Osteocyte (in vitro differentiated cells): ENCODE measurements at places on chromosomes 16 and 17.

GRCh38 chr16:89319886-89320781, 102.6 kb downstream of the ZNF778 start:
- no peak for DNase-seq

DNA sequence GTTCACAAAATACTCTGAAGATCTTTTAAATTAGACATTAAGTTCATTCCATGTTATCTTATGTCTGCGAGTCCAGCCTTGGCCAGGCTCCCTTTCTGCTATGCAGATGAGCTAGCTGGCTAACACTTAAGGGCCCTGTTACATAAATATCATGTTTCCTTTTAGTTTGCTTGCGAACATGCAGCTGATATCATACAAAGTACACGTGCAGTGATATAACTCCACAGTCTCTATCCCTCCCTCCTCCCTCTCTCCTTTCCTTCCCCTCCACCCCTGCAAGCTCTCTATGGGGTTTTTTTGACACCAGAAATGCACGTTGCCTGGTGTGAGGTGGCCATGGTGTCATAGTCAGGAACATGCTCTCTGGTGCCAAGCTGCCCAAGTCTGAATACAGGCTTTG, 46.1 kb downstream of the ARHGAP17 start:
- no peak for DNase-seq

DNA sequence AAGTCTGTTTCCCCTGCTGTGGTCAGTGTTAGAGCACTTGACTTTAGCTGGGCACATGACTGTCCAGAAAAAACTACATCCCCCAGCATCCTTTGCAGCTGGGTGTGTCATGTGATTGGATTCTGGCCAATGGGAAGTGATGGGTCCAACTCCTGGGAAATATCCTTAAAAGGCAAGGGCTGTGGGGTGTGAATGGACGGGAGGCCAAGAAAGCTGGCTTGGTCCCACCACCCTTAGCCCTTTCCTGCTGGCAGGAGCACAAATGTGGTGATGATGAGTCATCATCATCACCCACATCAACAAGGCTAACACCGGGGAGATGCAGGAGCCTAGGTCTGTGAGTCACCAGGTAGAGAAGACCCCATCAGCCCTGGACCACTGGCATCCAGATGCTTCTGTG, 341.7 kb downstream of the C16orf95 start:
- DNase-seq = no peak

GRCh38 chr17:82893779-82894178, 54.0 kb upstream of the ZNF750 start:
- no peak for DNase-seq

DNA sequence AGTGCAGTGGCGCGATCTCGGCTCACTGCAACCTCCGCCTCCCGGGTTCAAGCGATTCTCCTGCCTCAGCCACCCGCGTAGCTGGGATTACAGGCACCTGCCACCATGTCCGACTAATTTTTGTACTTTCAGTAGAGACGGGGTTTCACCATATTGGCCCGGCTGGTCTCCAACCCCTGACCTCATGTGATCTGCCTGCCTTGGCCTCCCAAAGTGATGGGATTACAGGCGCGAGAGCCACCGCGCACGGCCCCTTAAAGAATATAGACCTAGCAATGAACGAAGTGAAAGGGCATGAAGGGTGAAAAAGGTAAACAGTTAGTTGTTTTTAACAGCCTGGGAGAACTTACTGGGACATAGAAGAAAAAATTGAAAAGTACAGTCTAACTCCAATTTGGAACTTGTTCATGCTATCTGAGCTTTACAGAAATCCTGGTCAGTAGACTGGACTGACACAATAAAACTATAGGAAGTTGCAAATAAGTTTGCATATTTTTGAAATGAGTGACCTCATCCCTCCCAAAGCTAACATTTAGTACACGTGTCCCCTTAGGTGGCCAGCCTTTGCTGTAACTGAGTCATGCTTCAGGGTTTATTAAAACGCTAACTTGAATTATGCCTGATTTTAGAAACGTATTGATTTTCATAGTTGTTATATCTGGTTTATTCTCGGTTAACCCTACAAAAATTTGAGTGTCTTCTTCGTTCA, 1.8 kb downstream of the COG1 start:
- DNase-seq = no peak

DNA sequence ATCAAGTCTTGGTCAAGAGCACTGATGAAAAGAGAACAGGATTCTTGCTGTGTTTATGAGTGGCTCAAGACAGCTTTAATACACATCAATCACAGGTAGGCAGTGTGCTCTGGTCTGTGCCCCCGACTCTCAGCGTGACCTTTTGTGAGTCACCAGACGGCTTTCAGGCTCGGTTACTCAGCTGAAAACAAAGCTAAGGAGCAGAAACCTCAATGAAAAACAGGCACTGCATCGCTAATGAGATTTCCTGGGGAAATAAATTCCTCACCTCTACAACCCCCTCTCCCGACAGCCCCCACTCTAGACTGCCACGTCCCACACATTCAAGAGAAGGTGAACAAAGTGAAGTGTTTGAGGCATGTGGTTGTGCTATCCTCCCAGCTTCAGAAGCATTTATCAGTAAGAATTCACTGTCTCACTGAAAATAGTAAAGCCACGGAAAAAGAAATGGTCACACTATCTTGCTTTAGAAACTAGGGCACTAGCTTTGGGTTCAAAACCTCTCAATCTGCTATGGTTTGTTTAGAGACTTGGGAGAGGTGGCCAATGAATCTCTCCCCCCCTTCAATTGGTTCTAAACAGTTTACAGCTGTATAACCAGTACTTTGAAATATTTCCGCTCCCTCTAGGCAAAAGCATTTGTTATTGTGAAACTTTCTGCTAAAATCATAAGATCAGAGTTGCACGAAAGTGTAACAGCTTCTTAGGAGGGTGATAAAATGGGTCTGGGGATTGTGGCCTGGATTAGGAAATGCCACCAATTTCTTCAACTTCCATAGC, 199.5 kb upstream of the PMFBP1 start:
- no peak for DNase-seq

- DNase-seq = peak; percentile 97
Observed at GRCh38 chr16:56450986-56451752, at the start of the genes NUDT21 and OGFOD1. Gene NUDT21 (minus strand): TSS chr16:56451332. CDS start chr16:56451202, 130 bp downstream. Gene OGFOD1 (plus strand): TSS chr16:56451554. CDS start chr16:56451613, 59 bp downstream.

DNA sequence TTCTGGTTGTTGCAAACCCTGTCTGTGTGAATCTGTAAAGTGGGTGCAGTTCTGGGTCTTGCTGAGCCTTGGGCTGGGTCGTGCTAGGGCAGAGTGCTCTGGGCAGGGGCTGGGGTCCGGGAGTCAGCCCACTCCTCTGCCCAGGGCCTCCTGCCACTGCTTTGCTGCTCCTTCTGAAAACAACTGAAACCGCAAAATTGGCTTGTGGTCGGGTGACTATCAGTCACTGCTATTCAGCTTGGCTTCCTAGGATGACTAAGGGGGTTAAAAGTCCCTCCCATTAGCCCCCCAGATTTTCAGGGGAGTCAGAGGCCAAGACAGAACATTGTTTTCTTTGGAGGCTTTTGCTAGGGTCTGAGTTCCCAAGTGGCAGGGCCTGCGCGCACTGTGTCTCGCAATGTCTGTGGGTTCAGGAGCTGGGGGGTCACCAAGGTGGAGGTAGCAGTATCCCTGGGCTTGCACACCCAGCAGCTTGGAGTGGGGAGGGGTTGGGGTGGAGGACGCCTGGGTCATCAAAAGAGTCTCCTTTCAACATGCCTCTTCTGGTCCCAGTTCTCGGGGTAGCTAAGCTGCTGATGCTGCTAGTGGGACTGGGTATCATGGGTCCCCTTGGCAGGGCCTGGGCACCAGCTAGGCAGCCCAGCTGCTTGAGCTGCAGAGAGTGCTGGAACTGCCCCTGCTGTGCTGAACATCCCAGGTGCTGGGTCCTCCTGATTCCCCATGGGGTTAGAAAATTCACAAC, 13.5 kb upstream of the TBX21 start:
- DNase-seq = no peak

DNA sequence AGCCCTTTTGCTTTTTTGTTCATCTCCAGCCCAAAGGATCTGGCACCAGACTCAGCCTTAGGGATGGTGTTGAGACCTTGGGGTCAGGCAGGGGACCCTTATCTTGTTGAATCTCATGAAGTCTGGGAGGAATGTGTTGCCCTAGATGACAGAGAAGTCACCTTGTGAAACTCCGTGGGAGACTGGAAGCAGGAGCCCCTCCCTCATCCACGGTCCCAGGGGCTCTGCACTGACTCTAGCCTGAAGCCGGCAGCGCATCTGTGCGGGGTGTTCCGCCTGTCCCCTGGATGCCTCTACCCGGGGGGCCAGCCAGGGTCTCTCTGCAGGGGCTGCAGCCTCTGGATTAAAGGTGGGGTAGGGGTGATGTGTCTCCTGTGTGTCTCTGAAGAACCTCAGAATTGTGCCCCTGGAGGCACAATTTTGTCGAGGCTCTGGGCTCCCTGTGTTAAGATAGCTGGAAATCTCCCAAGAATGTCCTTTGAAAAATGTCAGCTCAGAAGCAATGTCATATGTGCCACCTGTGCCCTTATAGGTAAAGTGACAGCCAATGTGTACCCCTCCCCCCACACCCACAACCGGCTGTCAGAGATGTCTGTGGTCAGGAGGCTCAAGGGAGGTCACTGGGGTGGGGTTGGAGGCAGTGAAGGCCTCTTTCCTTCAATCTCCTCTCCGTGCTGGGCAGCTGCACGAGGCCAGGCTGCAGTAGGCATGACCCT, 32.1 kb upstream of the CDC42EP4 start:
- DNase-seq = no peak

GRCh38 chr17:27927781-27928180, 34.6 kb upstream of the LYRM9 start:
- DNase-seq = no peak

DNA sequence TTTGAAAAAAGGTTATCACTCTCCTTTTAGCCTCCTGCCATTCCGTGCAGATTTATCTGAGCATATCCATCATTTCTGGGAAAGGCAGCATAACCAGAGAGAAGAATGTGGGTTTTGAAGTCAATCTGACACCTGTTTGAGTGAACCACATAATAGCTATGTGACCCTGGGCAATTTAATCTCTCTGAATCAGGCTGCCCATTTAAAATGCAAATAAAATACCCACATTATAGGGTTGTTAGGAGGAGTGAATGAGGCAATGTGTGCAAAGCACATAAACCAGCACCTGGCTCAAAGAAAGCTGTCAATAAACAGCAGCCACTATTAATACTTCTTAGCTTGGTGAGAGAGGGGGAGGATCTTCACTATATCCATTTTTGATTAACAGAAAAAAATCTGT, 88.0 kb downstream of the CACNG1 start:
- DNase-seq = no peak

DNA sequence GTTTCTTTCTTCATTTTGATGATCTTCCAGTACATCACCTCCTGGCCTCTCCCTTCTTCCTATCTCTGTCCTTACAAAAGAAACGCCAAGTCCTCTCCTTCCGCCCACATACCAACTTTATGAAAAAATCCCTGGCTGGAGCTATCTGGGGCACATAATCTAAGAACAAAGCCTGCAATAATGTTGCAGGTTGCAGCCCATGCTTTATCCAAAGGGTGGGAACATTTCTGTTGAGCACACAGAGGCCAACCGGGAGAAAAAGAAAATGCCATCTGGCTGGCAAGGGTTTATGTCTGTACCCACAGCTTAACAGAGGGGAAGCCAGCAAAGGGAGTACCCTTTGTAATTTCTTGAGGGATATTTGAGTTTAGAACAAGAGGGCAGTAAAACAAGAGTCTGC, 409.6 kb downstream of the SOX9 start:
- no peak for DNase-seq

DNA sequence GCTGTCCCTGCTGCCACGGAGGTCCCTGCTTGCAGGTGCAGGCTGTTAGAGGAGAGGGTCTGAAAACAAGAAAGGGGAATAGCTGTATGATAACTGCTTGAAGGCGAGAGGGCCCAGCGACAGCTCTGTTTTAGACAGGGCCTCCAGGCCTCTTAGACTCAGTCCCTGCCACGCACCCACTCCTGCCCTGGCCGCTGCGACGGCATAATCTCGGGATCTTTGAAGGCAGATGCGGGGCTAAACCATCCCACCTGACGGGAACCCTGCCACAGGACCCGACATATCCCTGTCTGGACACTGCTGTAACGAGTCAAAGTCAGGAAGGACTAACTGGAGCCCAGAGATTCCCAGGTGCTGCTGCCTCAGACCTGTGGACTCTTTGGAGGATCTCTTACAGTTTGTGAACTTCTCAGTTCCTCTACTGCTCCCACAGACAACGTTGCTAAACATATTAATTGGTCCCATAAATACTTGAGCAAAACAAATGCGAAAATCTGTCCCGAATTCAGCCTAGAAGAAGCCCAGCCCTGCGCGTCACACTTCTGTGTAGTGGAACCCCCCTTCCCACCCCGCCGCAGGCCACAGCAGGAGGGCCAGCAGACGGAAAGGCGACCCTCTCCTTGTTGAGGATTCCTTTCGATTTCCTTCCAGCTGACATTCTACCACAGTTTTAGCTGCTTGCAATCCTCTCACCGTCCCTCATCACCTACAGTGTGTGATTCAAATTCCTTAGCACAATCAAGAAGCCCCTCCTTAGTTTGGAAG, 998 bp upstream of the TMEM11 start:
- DNase-seq = no peak

DNA sequence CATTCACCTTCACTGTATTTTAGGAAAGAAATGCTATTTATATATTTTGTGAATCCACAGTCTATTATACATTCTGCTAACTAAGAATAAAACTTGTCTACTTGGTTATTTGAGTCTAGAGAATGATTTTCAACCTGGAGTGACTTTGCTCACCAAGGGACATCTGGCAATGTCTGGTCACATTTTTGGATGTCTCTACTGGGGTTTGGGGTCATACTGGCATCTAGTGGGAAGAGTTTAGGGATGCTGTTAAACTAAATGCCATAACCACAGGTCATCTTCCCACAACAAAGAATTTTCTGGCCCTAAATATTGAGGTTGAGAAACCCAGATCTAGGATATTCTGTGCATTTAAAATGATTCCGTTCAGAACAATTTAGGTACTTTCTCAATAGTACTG, 26.0 kb downstream of the KCNJ16 start:
- DNase-seq = no peak

DNA sequence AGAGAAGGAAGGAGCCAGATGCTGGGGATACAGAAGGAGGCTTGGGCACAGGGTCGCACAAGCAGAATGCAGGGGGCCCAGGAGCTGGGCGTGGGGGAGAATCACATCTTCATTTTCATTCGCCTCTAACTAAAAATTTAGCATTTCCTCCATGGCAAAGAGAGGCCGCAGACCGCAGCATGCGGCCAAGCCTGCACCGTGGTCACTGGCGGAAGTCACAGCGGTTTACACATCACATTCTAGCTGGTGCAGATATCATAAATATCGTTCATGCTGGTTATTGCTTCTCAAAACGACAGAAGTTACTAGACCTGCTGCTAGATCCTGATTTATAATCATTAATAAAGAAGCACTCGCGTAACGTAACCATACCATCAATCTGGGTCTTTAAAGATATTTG, 162.0 kb downstream of the NTN1 start:
- DNase-seq = no peak
